ENCODE measurements at places on chromosomes 1 and 21. TPM values are rescaled to one million over a fixed set of nuclear protein-coding genes. Genes with fewer than 3 reads are reported as not detected.

GRCh38 chr1:228334226-228334935 lies 72.3 kb downstream of the TRIM11 start:
- DNase-seq = no peak

DNA sequence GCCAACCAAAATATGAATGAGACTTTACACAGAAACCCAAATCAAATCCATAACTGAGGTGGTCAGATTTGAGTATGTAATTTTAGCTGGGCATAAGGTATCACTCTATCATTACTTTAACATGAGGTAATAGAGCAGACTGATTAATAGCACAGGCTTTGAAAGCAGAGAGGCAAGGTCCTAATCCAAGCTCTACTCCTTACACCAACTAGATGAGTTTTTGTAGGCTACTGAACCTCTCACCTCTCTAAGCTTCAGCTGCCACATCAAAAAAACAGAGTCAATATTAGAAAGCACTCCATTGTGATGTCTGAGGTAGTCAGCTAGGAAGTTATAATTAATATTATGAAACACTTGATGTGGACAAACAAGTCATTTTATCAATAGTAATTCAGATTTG lies 63.7 kb downstream of the ARID4B start:
- DNase-seq = no peak

DNA sequence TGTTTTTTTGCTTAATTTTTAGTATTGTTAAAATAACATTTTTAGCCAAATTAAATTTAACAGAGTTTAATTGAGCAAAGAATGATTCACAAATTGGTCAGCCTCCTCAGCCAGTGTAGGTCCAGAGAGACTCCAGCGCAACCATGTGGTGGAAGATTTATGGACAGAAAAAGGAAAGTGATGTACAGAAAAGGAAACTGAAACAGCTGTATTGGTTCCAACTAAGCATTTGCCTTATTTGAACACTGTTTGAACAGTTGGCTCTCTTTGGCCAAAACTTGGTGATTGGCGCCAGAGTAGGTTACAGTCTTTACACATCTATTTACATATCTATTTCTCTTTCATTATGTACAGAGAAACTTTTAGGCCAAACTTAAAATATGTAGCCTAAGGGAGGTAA lies 19.4 kb downstream of the RPS6KC1 start:
- peak; percentile 44 for DNase-seq

DNA sequence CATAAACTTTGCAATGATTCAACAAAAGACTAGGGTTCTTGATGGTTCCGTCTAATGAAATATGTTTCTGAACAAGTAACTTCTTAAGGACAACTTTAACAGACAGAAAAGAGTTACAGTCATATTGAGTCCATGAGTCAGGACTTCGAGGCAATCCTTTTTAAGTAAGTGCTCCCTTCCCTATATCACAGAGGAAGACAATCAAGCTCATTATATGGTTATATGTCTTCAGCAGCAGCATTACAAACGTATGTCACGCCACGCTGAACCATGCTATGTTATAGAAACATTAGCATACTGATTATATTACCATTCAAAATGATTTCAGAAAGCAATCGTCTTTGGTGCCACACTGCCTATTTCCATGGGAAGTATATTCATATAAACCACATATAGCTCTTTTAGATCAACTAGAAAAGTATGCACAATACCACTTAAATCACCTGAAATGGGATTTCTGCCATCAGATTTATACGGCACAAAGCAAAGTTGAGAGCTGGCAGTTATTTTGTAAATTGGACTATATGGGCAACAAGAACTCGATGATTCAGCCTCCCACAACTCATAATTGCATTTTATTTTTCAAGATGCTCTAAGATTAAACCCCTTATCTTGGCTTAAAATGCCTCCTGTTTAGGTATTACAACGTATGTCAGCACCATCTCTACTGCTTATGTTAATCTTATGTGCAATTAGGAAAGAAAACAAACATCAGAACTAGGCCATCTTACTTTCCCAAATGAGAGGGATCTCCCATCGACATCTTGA lies 111.3 kb upstream of the SAMSN1 start:
- no peak for DNase-seq

DNA sequence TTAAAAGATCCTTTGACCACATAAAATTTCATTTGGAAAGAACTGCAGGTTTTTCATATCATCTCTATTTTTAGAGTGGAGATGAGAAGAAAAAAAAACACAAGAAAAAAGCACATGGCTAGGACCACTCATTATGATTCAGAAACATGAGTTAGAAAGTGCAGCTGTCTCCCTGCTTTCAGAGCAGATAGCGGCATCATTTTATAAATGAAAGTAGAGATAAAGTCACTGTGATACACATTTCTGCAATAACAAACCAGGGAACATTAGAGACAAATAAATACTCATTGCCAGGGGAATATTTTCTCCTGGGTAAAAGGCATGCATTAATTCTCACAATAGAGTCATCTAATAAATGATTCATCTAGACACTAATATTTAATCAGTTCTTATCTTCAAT lies 87.5 kb upstream of the PLPPR4 start:
- no peak for DNase-seq

GRCh38 chr1:30852026-30852425 lies 56.5 kb downstream of the SDC3 start:
- no peak for DNase-seq

GRCh38 chr1:221559911-221560310 lies 182.0 kb downstream of the DUSP10 start:
- no peak for DNase-seq

GRCh38 chr1:201633811-201634210 lies 94.9 kb downstream of the NAV1 start:
- no peak for DNase-seq

DNA sequence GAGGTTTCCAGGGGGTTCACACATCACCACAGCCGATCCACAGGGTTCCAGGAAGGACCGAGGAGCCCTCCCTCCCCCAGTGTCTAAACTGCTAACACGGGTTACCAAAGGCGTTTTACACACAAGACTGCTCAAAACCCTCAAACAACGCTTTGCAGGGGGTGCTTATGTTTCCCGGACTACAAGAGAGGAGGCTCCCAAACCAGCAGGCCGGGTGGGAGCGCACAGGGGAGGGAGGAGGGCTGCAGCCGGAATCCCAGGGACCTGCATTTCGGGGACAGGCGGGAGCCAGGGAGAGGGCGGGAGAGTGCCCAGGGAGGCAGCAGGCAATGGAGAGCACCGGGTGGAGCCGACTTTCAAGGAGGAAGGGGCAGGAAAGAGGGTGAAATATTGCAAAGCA lies 50.8 kb downstream of the ACBD3 start:
- DNase-seq = no peak

DNA sequence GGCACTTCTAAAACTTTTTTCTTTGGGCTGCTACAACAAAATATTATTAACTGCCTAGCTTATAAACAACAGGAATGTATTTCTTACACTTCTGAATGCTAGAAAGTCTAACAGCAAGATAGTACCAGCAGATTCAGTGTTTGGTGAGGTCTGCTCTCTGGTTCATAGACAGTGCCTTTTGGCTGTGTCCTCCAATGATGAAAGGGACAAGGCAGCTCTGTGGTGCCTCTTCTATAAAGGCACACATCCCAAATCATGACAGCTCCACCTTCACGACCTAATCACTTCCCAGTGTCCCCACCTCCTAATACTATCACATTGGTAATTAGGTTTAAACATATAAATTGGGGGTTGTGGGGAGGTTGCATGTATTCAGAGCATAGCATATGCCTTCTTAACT lies 9.5 kb downstream of the CFH start:
- no peak for DNase-seq

DNA sequence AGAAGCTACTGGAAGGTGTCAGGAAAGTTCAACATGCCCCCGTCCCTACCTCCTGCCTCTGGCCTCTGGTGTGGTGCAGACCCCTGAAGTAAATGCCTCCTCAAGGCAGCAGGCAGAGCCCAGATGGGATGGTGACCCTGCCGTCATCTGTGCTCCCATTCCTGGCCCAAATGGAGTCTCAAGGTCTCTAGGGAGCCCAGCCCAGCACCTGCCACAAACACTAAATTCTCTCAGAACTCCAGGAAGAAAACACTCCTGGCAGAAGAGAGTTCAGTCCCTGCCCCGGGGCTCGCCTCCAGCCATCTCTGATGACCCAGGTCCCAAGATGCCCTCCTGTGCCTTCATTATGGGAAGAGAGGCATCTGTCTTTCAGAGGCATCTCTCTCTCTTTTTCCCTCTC lies 261.6 kb upstream of the TMEM51 start:
- no peak for DNase-seq

- DNase-seq = no peak
Measured at GRCh38 chr1:169094897-169095569, 11.5 kb upstream of the ATP1B1 start.

DNA sequence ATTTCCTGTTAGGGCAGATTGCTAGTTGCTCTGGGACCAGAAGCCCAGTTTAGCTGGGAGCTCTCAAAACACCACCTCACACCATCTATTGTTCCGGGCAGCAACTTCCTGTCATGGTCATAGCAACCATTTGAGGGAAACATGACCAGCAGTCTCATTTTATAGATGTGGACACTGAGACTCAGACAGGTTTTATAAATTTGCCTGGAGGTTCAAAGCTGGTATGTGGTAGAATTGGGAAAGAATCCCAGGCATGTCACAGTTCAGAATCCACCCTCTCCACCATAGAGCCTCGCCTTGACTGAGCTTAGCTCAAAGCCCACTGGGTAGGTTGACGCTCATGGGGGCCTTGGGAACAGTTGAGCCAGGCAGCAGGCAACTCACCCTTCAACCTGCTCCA lies 14.0 kb upstream of the TRIM67 start:
- no peak for DNase-seq

GRCh38 chr1:154352581-154353459 lies 27.5 kb downstream of the ATP8B2 start:
- DNase-seq = peak; percentile 70

Gene TEKT2
- 5.7 TPM for total RNA-seq

Gene SMAP2
- 61.3 TPM for total RNA-seq
